ENCODE measurements at places on chromosomes 1 and 21.

- peak; percentile 46 for DNase-seq
These were observed 1.2 kb upstream of the LUZP1 start for GRCh38 chr1:23169727-23170335.

DNA sequence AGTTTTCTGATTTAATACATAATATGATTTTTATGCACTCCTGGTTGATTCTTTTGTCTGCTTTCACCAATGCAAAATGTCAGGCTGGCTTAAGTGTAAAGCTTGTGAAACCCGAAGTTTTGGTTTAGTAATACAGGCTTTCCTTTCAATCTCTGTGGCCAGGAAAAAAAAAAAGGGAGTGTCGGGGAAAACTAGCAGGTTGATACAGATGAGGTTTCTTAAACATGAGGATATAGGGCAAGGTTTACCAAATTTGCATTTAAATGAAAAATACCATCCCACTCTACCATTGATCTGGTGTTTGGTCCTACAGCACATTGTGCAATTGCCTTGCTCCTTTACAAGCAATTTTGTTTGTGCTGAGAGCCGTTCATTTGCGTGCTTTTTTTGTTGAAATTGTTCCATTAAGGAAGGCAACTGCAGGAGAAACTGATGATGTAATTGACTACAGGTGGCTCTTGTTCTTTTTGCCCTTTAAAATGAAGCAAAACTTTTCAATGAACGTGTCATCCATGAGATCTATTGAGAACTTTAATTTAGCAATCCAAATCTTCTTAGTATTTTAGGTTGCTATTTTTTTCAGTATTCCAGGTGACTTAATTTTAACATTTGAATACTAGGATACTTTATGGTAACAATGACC, 22.7 kb downstream of the CLIC6 start:
- no peak for DNase-seq

DNA sequence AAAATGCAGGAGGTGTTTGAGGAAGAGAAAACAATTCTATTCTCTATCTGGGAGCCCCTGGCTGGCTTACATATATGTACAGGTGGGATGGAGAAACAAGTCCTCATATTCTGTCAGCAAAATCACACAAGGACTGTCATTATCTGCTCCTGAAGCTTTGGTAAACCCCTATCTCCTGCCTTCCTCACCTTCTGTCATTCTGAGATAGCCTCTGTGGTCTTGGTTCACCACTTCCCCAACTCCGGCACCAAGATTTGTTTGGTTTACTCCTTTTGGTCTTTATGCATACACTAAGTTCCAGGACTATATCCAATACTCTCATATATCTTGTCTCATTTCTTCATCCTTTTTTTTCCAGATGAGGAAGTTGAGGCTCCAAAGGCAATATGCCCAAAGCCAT, 551.1 kb downstream of the PLPP3 start:
- no peak for DNase-seq

- DNase-seq: no peak
These were observed 3.2 kb upstream of the NBPF3 start for GRCh38 chr1:21436488-21437340.

DNA sequence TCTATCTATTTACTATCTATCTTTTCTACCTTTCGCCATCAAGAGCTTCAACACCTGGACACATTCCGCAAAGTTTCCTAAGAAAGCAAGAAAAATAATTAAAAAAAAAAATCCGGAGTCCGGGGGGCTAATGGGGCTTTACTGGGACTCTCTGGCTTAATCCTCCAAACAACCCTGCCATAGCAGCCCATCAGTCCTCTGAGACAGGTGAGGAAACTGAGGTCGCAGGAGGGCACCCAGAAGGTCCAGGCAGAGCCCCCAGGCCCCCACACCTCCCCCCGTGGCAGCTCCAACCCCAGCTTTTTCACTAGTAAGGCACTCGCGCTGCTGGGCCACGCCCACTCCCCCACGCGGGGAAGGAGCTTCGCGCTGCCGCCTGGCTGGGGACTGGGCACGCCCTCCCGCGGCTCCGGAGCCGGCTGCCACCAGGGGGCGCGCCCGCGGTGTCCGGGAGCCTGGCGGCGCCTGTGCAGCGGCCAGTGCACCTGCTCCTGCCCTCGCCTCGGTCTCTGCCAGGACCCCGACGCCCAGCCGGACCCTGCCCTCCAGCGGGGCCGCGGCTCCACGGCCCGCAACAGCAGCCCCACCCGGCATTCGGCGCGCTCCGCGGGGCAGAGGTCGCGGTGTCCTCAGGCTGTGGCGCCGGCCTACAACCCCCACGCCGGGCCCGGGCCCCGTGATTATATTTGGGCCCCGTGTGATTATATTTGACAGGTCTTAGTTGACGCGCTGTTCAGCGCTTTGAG, 54.1 kb upstream of the SAMD11 start:
- peak; percentile 16 for DNase-seq

GRCh38 chr1:41381692-41382479, 20.7 kb downstream of the FOXO6 start:
- DNase-seq: no peak

DNA sequence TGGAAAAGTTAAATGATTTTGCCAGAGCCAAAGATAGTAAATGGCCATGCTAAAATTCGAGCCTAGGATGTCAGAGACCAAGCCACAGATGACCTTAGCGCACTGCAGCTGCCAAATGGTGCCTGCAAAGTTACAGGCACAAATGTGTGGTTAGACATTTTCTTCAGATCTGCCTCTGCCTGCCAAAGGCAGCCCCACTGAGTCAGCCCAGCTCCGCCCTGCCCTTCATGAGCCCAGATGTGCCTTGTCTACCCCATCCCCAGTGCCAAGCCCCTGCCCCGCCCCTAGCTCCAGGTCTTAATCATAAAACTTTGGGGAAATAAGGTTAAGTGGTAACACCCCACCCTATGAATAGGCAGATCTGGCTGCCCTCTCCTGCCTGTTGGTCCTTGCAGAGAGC, 105.9 kb downstream of the DTL start:
- no peak for DNase-seq

GRCh38 chr21:38186661-38187270, 70.0 kb upstream of the KCNJ15 start:
- no peak for DNase-seq

DNA sequence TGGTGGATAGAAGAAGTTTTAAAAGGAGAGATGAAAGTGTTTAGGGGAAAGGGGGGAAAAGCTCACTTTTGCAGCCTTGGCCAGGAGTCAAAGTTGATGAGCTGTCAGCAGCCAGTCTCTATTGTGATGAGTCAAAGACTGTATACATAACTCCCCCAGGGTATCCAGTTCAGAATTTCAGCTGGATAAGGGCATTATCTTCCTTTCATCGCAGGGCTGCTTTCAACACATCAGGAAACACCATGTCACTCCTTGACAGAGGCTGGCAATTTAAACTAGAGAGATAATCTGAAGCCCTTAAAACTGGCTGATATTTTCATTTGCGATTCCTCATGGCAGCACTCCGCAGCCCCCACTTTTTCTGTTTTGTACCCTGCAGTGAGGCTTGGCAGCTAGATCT, 328.5 kb downstream of the TBX15 start:
- DNase-seq: no peak

DNA sequence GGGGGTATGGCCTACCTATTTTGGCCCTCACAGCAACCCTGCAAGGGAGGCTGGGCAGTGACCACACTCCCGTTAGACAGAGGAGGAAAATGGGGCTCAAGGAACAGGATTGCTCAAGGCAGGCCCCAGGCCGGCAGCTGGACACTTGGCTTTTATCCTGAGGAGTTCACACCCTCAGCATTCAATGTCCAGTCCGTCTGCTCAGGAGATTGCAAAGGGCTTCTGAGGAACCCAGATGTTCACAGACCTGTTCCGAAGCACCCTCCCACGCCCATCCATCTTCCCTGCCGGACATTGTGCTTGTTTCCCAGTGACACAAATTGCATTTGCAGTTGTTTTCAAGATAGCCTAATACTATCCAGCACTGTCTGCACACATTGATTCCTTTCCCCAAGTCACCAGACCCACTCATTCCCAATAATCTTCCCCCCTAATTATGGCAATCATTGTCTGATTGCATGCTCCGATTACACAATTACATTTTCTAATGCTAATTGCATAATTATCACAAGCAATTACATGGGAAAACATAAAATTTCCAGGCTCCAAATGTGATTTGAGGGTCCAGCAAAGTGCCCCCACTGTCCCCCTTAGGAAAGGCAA, 4.3 kb upstream of the UBL4B start:
- DNase-seq: no peak

DNA sequence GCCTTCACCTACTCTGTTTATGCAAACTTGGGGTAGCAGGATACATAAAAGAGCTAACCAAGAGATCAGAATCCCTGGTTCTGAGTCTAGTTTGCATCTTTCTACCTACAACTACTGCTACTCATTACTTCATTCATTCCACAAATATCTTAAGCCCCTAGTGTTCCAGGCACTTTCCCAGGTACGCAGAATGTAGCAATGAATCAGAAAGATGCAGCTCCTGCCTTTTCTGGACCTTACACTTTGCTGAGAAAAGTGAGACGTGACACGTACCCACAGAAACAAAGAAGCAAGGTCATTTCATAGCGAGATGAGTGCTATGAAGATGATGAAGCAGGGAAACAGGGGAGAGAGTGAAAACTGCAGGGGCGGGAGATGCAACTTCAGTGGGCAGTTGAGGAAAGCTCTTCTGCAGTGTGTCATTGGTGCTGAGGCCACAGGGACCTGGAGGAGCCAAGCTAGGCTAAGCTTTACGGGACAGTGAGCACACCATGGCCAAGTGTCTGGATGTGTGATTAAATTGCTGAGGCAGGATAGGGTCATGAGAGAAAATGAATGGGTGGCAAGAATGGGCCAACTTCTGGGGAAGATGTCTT, 167.9 kb downstream of the TNFSF18 start:
- DNase-seq: no peak

GRCh38 chr1:12204140-12204539, 25.7 kb upstream of the VPS13D start:
- no peak for DNase-seq

- DNase-seq: no peak
These were observed 12.7 kb upstream of the CD101 start for GRCh38 chr1:116988908-116989307.

- DNase-seq: no peak
These were observed 1048.1 kb downstream of the BRINP3 start for GRCh38 chr1:189429610-189430009.

GRCh38 chr1:183215076-183215720, 29.1 kb downstream of the LAMC2 start:
- DNase-seq: no peak

DNA sequence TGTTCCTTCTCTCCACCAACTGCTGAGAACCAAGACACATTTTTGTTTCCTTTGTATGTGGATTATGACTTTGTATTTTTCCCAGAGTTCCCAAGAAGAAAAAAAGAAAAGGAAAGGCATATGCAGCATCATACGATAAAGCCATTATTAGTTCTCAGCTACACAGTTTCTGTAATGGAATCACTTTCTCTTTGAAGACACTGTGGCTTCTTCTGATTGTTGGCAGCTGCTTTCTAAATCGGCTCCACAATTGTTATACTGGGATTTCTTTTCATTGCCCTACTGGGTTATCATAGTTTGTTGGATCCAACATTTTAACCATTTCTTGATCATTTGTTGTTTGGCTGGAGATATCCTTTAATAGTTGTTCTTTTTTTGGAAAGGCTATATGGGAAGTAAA, 89.5 kb upstream of the HIVEP3 start:
- no peak for DNase-seq

GRCh38 chr1:247266053-247266452, 10.2 kb downstream of the VN1R5 start:
- no peak for DNase-seq

GRCh38 chr1:9149837-9150581, 21.1 kb upstream of the GPR157 start:
- no peak for DNase-seq

DNA sequence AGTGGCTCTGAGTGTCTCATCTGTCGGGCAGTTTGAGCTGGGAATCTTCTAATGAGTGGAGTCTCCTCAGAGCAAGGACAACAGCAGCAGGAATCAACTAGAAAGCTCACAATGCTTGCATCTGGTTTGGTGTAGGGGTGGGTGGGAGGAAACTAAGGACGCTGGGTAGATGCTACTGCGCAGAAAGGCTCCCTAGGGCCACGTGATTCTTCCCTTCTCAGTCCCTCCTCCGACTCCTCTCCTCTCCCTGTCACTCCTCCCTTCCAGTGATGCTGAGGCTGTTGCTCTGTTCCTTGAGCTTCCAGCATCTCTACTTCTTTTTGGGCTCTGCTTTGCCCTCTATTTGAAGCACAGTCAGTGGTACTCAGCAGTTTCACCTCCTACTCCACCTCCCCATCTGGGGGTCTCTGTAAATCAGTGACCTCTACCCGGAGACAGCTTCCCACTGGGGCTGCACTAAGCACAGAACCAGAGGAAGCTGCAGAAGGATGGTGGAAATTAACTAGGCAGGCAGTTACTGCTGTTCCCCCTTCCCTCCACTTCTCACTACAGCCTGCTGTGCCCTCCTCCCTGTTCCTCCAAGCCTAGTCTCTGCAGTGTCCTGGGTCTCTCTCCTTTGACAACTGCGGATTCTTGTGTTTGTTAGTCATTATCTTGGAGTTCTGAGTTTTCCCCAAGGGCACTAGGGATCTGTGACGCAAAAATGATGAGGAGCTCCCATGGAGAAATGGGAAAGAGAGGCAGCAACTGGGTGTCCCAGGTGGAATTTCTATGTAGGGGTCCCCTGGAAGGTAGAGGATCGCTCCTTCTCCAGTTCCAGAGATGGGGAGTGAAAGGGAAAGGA, 5.8 kb downstream of the LINGO4 start:
- no peak for DNase-seq

DNA sequence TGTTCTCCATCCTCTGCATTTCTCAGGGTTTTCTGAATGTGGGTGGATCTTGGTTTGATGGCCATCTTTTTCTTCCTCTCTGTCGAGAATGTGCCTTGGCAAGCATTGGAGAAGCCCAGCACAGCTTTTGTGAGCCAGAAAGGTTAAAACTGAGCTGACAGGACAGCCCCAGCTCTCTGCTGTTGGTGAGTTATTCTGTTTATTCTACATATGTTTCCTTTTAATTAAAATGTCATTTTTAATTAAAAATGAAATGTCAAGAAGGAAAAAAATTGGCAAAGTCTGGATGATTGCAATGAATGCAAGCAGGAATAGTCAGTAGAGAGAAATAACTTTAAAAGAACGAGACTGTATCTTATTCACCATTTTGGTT, 325.8 kb downstream of the PTBP2 start:
- DNase-seq: peak; percentile 54

DNA sequence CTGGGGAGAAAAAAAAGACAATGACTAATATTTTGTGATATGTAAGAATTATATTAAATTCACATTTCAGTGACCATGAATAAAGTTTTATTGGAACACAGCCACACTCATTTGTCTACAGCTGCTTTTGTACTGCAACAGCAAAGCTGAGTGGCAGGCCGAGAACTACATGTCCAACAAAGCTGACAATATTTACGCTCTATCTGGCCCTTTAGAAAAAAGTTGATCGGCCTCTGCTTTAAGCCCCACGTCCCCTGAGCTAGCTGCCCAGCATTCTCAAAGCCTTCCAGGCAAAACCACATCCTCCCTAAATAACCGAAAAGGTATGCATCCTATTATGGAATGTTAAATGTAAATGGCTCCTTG, 8.6 kb downstream of the SLC2A1 start:
- DNase-seq: no peak

DNA sequence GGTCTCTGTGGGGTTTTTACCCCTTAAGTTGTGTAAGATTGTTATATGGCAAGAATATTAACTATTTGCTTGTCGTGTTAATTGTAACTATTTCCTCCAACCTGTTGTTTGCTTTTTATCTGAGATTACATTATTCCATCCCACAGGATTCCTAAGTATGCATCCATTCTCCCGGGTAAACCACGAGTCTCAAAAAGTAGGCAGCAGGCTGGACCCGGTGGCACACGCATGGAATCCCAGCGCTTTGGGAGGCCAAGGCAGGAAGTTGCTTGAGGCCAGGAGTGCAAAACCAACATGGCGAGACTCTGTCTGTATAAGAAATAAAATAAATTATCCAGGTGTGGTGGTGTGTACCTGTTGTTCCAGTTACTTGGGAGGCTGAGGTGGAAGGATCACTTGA, 12.6 kb upstream of the RSPO1 start:
- DNase-seq: no peak
